ENCODE measurements at places on chromosomes 5 and 9.

- no peak for DNase-seq
These were observed 21.3 kb downstream of the PWWP2A start for GRCh38 chr5:160097991-160098390.

- no peak for DNase-seq
These were observed 471.8 kb upstream of the BRINP1 start for GRCh38 chr9:119841016-119841415.

- no peak for DNase-seq
These were observed 318.0 kb downstream of the ADAMTS6 start for GRCh38 chr5:65163698-65164097.

- DNase-seq: no peak
These were observed 336.1 kb downstream of the MLLT3 start for GRCh38 chr9:20286154-20286700.

- no peak for DNase-seq
These were observed 33.6 kb downstream of the SEC61B start for GRCh38 chr9:99255651-99256050.

DNA sequence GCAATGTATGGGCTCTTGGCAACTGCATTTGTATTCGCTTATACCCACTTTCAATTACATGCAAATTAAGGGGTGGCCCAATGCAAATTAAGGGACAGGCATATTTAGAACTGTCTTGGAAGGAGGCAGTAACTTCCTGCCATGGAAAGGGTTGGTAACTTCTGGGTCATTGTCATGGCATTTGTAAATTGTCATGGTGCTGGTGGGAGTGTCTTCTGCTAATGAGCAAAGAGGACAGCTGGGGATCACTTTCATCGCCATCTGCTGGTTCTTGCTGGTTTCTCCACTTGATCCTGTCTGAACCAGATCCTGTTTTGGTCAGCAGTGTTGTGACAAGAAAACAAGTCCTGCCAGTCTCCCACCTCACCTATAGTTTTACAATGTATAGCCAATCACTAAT lies 23.3 kb upstream of the UGT3A2 start:
- DNase-seq: peak; percentile 39

DNA sequence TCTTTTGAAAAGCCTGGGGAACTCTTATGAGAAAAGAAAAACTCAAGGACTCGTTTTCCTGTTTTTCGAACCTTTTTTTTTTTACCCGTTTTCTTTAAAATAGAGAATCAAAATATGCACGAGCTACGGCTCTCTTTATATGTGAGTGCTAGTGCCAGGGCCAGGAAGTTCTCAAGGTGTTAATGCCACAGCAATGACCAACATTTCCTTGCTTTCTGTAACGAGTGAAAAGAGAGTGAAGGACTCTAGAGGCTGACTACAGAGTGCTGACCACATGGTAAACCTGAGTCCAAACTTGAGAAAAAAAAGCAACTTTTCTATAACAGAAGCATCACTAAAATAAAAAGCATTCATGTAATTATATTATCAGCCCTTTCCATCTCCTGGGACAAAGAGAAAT lies 102.2 kb upstream of the SLC28A3 start:
- DNase-seq: no peak

All from kidney (tissue), 22 donors.